ENCODE measurements at places on chromosomes 6 and 20.

- no peak for DNase-seq
These were observed 175.1 kb upstream of the PMEPA1 start for GRCh38 chr20:57884956-57885355.

DNA sequence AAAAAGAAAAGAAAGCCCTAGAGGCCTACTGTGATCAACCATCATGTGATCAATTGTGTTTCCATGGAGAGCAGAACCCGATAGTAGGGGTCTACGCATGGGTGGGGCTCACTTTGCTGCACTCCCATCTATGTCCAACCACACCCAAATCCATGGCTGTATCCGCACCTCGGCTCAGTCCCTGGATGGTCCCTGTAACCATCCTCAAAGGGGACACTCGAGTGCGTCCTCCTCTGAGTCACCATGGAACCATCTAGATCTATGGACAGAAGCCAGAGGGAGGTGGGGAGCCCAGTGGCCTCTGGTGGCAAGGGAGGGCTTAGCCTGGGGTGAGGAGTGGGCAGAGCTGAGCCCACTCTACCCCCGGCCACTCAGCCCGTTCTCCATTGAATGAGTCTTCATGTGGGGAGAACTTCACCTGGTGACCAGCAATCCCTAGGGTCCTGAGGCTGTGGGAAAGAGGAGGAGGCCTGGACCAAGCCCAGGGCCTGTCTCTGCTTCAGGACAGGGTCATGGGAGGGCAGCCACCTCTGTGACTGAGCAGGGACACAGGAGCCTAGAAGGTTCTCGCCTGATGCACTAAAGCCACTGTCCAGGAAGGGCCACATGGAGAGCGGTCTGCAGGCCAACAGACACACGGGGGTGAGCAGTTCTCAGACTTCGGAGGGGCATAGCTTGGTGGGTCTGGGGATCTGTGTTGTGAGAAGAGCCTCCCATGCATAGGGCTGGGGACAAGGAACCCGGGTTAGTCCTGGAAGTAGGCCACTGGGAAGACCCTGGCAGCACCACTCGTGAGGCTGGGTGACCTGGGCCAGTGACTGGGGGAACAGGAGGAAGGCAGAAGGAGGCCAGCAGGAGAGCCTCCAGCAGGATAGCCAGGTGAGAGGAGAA lies 19.3 kb downstream of the RAET1L start:
- DNase-seq = no peak

DNA sequence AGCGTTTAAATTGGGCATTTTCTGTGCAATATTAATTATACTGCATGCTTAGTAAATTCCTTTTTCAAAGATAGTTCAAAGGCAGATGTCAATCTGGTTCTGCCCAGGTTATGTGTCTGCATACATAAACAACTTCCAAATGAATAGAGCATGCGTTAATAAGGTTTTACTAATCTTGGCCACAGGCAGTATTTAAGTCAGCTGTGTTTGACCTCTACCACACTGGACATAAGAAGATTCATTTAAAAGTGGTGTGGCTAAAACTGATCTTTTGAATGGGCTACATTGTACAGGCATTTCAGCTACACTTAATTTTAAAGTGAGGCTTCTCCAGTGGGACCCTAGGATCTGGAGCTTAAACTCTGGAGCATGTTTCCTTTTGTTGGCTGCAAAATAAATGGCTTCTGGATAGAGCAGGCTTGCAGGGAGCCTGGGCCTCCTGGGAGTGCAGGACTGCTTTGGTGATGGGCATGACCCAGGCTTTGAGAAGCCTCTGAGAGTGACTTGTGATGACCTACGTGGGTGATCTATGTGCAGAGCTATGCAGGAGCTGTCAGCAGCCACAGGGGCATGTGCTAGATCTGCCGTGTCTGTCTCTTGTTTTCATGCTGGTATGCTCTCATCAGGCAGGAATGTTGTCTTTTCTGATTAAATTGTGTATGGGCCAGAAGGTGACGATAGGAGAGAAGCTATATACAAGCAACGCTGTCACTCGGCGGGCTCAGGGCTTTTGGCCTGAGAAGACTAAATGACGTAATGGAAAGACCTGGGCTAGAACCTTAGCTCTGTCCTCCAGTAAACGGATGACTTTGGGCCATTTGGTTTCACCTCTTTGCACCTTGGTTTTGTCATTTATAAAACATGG lies 331.2 kb downstream of the QKI start:
- no peak for DNase-seq

DNA sequence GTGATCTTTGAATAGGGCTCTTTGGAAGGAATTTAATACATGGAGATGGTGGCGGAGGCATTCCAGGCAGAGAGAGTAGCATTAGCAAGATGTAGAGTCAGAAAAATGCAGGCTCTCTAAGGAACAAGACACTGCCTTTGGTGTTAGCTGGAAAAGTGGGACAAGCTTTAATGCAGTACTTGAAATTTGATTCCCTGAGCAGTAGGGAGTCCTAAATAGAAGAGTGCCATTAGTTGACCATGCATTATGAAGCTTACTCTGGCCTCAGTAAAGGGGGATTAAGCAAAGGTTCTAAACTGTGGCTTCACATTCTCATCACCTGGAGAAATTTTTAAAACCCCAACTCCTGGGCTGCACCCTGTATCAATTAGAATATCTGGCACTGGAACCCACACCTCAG lies 494.8 kb upstream of the SOX4 start:
- no peak for DNase-seq

- no peak for DNase-seq
These were observed 11.1 kb upstream of the TXNDC5 start for GRCh38 chr6:7921632-7922092.

DNA sequence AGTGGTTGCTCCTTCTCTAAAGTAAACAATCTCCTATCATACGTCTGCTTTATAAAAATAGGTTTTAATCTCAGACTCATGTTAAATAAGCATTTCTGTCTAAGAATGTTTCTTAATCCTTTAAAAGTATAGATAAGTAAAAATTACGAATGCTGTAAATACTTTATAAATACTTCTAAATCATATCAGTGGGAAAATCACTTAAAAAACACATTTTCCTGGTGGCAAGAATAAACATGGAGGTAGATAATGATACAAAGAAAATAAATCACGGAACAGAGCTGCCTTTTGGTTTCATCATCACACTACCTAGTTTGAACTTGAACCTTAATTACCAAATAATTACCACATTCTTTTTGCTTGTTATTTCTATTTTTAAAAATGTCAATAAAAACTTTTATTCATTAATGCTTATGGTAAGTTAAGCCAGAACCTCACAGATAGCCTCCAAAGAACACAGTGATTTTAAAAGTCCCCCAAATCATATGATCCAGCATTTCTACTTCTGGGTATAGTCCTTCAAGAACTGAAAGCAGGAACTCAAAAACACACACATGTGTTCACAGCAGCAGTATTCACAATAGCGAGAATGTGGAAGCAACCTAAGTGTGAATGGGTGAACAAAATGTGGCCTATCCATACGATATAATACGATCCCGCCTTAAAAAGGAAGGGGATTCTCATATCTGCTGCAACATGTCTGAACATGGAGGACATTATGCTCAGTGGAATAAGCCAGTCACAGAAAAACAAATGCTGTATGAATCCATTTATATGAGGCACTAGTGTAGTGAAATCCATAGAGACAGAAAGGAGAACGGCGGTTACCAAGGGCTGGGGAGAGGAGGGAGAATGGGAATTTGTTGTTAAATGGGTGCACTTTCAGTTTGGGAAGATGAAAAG lies 72.4 kb downstream of the SLC22A23 start:
- DNase-seq = no peak

- DNase-seq = no peak
These were observed 57.9 kb downstream of the SAMD5 start for GRCh38 chr6:147566244-147566898.

- no peak for DNase-seq
These were observed 27.9 kb downstream of the FOXO3 start for GRCh38 chr6:108588586-108588985.

DNA sequence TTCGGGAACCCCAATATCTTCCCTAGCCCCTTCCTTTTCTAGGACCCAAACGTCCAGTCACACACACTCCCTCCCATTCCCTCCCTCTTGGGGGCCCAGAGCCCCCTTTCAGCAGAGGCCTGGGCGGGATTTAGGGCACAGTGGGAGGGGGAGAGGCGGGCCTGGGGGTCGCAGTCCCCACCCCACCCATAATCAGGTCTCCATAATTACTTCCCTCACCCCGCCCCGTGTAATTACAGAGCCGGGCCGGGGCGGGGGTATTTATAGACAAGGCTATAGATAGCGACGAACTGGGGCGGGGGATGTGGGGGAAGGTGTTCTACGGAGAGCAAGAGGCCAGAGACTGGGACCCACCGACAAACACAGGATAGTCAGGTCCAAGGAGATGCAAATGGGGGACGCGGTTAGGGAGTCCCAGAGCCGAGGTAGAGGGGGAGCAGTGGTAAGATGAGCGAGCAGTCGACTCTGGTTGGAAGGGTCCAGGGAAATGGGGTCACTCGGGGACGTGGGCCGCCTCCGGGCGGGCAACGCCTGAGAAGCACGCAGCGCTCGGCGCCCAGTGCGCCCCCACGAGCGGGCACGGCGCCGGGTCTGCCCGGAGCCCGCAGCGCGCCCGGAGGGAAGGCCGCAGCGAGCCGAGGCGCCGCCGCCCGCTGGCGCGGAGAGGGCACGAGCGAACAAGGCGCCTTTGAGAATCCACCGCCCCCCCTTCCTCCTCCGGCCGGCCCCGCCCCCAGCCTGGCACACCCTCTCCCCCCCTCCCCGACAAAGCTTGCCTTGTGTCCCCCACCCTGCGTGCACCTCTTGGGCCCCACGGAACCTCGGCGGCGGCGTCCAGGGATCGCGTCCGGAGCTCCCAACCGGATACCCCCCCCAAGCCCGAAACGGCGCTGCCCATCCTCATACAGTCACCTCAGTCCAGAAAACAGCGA lies 670 bp upstream of the COL11A2 start:
- peak; percentile 29 for DNase-seq

- DNase-seq = no peak
These were observed 499.3 kb downstream of the CDKAL1 start for GRCh38 chr6:21033575-21034026.

DNA sequence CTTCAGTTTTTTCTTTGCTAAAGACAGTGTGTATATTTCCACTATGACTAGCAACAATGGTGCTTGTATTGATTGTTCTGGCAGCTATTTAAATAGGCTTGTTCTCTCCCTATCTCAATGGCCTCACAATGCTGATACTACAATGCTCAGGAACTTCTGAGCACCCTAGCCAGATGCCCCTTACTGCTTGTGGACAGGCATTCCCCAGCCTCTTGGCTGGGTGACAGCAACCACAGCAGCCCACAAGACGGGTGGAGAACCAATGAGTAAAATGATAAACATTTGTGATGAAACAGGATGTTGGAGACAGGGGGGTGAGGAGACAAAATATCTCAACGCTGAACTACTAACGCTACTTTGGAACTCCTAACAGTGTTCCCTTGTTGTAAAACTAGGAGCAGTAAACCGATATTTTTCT lies 42.3 kb downstream of the HIVEP2 start:
- DNase-seq = peak; percentile 87

- peak; percentile 31 for DNase-seq
These were observed 159.8 kb downstream of the ZFP64 start for GRCh38 chr20:52031563-52032303.

- no peak for DNase-seq
These were observed 39.9 kb downstream of the SRC start for GRCh38 chr20:37385659-37386504.

DNA sequence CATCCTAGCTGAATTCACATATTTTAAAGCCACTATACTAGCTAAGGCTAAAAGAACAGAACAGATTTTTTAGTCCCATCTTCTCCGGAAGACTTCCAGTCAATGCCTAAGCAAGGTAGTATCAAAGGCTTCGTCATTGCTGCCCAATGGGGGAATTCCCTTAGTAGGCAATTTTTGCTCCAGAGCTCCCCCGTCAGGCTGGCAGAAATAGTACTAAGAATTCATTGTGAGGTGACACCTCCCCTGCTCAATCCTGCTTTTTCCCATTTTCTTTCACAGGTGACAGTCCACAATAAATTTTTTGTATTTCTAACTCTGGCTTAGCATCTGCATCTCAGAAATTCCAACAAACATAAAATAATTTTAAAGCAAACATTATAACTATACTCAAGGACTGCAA lies 52.8 kb upstream of the SRSF6 start:
- DNase-seq = no peak

DNA sequence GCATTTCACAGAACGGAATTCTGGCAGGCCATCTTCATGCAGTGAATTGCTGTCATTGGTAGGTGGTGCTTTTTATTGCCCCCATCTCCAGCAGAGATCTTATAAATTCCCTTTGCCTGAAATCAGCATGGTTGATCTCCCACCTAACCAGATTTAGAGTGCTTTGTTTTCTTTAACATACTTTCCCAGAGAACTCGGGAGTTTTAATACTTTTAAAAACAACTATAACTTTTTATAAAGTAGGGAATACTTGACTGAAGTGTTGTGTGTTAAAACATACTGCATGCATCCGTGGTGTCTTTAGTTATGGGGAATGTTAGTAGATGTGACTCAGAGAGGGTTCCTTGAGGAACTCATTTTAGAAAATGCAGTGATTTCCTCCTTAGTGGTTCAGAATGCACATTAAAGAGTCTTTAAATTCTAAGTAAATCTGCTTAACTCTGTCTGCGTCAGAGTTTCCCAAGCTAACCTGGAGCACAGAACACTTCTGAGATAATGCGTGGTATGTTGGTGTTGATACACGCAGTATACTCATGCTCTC lies 54.9 kb downstream of the AKAP12 start:
- no peak for DNase-seq

DNA sequence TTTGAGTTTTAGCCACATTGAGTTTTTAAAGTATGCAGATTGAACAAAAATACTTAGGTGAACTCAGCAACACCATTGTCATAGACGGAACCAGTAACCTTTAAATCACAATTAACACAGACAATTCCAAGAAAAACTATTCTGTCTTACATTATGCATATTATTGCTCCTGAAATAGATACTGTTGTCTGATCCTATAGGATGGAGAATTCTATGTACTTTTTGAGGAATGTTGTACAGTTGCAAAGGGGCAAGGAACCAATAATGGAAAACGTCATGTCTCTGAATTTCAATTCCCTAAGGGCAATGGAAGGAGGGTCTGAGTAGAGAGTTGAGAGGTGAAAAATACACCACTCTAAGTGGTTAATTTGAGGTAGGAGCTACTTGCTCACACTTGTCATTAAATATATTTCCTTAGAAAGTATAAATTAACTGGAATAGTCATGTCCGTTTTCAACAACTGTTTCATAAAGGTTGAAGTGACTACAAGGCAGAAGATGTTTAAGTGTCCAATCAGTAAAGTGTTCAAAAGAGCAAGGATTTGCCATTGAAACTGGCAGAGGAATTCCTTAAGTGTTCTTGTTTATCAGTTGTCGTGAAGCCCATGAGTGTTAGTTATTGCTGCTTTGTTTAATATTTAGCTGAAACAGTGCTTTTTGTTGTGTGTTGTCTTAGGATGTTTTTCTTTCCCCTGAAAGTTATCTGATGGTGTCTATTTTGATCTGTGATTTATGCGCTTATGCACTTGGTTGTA lies 1.3 kb downstream of the NKAIN2 start:
- DNase-seq = no peak

All from CD4-positive, alpha-beta T cell treated with Interleukin-1 beta for 1 hour (primary cell).